Stimulated activated CD8-positive, alpha-beta memory T cell treated with anti-CD3 and anti-CD28 coated beads, Interleukin-7, amount 100 ng/mL, for 1 hour (primary cell): ENCODE measurements at places on chromosomes 4 and X.

DNA sequence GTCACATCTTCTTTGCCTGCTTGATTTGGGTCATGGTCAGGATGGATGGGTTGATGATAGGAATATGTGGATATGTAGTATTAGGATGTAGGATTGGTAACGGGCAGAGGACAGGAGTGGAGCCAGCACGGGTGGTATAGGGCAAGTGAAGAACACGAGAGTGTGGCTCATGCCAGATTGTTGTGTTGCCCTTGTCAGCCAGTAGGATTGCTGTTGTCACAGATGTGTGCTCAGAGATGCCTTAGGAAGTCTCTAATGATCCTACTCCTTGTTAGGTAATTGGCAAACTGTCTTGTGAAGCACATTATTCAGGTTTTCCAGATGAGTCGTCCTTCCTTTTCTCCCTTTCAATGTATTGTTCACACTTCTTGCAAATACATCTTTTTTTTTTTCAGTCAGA, 5.5 kb downstream of the ATP10D start:
- DNase-seq: no peak

DNA sequence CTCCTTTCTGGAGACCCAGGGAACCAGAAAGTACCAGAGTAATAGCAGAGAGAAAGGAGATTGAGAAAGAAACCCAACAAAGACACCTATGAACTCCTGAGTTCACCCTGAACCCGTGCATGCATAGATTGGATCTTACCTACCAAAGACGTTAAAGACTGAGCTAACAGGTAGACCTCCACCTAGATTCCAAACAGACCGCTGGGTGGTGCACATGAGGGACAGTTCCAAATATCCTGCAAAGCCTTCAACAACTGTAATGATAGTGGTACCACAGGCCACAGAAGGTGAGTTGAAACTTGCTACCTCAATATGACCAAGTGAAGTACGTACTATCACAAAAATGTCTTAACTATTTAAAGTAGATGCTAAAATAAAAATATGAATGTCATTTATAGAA, 34.0 kb upstream of the NR0B1 start:
- no peak for DNase-seq

DNA sequence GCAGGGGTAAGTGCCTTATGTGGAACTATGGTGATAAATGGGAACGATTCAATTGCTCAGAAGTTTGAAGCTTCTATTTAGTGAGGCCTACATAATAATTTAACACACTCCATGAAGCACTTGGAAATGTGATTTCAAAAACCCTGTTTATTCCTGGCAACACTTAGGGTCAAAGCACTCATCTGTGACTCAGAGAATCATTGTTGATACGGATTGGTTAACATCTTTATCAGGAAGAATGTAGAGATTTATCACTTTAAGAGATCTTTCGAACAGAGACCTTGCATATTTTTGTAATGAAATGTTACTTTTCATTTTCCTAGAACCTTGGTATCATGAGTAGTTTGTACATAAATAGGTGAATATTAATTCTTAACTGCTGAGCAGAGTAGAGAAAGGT, 269.1 kb upstream of the SLIT2 start:
- no peak for DNase-seq

- DNase-seq: no peak
Measured at GRCh38 chrX:152154050-152154449, 15.7 kb upstream of the MAGEA10 start.

DNA sequence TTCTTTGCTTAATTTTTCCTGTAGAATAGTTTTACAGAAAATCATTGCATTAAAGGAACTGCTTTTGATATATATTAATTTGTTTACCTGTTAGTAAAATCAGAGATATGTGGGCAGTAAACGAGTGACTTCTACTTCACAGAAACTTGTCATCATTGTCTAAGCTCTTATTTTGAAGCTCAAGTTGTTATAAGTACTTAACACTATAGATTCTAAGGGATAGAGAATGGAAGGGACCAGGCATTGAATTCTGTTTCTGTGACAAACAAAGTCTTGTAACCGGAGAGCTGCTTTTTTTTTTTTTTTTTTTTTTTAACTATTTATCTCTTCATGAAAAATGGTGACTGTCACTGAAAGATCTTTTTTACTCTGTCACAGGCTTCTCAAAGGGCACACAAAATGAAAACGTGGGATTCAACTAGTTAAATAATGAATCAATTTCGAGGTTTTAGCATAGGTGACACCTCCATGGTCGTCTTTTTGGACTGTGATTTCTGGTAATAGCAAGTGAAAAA, 14.4 kb downstream of the STK26 start:
- no peak for DNase-seq

DNA sequence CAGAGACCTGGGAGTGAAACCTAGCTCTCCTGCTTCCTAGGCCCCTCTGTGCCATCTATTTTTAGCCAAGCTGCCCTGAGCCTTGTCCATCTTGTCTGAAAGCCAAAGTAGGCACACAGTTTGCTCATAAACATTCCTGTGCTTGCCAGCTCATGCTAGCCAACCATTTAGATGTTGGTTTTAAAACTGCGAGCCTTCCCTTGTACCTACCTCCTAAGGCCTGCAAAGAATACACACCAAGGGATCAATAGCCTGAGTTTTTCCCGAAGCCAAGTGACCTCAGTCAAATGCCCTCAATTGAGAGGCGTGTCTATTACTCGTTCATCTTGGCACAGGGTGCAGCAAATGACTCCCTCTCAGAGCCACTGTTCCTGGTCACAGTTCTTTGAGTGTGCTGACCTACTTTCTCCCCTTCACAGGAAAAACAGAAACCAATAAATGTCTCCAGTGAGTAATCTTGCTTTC, 48.5 kb downstream of the ZCCHC12 start:
- DNase-seq: no peak

- DNase-seq: no peak
Measured at GRCh38 chr4:73822812-73823504, 13.5 kb upstream of the CXCL6 start.

DNA sequence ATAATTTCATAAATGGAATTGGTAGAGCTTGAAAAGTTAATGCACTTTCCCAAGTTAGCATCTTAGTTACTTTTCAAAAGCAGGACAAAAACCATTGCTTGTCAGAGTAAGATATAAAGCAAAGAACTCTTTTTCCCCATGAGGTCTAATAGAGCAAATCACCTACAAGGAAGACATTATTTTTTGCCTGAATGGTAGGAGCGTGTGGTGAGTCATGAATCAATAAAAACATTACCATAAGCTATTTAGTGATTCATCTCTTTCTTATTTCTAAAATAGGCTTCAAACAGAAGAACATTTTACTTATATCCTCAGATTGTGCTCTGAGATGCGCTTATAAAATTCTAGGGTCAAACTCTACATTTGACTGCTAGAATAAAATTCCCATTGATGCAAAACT, 109.4 kb upstream of the GPRIN3 start:
- DNase-seq: no peak

DNA sequence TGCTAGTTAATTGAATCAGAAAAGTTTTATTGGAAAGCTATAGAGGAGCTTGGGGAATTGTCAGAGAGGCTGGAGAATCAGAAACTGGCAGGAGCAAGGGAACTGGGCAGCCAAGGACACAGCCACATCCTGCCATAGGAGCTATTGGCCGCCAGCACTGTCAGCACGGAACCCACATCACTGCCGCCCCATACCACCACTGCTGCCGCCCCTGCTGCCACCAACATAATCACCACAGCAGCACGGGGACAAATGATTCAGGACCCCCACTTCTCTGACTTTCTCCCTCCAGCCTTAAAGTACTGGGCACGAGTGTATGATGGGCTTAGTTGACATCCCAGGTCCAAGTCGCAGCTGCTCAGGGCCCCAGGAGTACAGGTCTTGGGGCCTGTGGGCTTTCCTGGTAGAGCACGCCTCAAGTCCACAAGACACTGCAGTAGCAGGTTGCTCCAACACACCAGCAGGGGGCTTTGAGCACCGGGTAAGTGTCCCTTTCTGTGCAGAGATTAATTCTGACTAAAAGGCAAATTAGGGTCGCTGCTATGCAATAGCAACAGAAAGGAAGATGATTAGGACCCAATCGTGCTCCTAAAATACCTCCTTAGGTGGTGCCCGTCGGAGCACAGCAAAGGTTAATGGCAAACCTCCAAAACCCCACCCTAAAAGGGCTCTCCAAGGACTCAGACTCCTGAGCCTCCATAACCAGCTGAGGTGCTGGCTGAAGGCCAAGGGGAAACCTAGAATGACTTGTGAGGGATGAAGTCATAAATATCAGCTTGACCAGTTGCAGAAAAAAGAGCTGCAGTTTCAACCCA, 6.9 kb downstream of the PJA1 start:
- DNase-seq: no peak

- DNase-seq: no peak
Measured at GRCh38 chr4:70667740-70668535, 1.6 kb upstream of the JCHAIN start.

DNA sequence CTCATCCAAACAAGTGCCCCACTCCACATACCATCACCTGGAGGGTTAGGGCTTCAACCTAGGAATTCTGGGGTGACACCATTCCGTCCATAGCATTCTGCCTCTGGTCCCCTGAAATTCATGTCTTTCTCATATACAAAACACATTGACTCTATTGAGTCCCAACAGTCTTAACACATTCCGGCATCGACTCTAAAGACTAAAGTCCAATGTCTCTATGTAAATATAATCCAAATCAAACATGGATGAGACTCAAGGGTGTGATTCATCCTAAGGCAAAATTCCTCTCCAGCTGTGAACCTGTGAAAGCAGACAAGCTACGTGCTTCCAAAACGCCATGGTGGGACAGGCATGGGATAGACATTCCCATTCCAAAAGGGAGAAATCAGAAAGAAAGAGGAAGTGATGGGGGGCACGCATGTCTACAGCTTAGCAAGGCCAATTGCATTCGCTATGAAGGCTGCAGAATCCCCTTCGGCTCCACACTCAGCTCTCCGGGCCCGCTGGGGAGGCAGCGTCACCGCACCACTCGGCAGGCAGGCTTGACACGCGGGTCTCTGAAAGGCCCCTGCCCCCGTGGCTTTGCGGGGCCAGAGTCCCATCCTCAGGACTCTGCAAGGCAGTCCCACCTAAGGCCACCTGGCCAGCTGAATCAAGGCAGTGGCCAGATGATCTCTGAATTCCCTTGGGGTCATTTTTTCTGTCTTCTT, 53.2 kb downstream of the ADRA2C start:
- no peak for DNase-seq

DNA sequence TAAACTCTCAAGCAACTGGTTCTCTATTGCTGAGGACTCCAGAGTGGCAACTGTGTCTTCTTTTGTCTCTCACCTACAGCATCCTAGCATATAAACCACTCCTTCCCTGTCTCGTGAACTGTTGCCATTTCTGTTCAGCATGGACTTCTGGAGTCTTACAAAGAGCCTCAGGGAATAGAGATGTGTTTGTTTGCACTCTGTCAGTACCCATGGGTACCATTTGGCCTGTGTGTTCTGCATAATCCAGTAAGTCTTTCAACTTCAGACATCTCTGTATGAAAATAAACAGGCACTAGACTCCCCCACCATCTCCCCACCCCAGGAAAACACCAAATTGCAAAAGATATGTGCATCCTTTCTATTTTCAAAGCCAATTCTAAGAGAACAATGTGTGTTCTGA, 1351.6 kb upstream of the PABPC4L start:
- DNase-seq: no peak

GRCh38 chr4:185554365-185555126, 19.2 kb upstream of the PDLIM3 start:
- no peak for DNase-seq

DNA sequence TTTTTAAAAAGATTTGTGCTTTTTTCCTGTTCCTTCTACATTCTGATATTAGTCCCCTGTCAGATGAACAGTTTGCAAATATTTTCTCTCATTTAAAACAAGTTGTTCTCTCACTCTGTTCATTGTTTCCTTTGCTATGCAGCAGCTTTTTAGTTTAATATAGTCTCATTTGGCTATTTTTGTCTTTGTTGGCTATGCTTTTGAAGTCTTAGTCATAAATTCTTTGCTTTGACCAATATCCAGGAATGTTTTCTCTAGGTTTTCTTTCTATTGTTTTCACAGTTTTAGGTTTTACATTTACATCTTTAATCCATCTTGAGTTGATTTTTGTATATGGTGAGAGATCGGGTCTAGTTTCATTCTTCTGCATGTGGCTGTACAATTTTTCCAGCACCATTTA, 136.8 kb downstream of the TET2 start:
- no peak for DNase-seq

- no peak for DNase-seq
Measured at GRCh38 chrX:150486011-150486410, 82.4 kb upstream of the MTM1 start.

- DNase-seq: no peak
Measured at GRCh38 chr4:8160572-8160971, 2.0 kb upstream of the ABLIM2 start.

DNA sequence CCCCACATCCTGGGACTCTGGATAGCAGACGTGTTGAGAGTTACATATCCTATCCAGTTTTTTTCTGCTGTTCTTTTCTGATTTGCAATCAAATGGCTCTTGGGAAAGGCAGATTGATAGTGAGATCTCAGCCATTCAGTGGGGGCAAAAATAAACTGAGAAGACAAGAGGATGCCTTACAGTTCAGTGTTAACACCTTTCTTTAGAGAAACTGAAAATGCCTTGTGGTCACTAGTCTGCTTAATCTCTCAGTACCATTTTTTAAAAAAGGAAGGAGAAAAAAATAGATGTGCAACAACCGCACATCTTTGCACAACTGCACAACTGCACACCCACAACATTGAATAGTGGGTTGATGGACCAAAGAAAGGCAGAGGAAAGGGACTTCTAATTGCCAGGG, 109.3 kb downstream of the ARHGEF9 start:
- DNase-seq: no peak
